ENCODE measurements at places on chromosomes 7 and 10. TPM values are rescaled to one million over a fixed set of nuclear protein-coding genes. Genes with fewer than 3 reads are reported as not detected.

DNA sequence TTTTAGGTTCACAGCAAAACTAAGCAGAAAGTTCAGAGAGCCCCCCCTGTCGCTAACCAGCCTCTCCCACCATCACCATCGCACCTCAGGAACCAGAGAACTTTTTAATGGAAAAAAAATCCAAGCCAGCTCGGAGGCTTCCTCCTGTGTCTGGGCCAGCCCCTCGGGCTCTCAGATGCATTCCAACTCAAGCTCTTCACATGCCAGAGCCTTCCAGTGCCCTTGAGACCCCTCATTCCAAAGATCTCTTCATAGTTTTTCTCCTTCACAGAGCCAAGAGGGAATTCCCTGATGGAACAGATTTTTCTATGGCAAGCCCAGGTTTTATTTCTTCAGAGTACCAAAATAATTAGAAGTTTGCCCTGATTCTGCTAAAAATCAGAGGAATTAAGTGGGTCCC lies 153.4 kb upstream of the LANCL2 start:
- no peak for DNase-seq

- DNase-seq: no peak
These were observed 53.6 kb upstream of the TMEM106B start for GRCh38 chr7:12157517-12157916.

- DNase-seq: no peak
These were observed 9.3 kb upstream of the UNCX start for GRCh38 chr7:1223196-1223981.

- no peak for DNase-seq
These were observed 215.0 kb downstream of the PTPRN2 start for GRCh38 chr7:158372400-158373342.

GRCh38 chr7:41809940-41810576 lies 107.2 kb upstream of the INHBA start:
- no peak for DNase-seq

- DNase-seq: no peak
These were observed 5.0 kb downstream of the CHAT start for GRCh38 chr10:49618821-49619220.

DNA sequence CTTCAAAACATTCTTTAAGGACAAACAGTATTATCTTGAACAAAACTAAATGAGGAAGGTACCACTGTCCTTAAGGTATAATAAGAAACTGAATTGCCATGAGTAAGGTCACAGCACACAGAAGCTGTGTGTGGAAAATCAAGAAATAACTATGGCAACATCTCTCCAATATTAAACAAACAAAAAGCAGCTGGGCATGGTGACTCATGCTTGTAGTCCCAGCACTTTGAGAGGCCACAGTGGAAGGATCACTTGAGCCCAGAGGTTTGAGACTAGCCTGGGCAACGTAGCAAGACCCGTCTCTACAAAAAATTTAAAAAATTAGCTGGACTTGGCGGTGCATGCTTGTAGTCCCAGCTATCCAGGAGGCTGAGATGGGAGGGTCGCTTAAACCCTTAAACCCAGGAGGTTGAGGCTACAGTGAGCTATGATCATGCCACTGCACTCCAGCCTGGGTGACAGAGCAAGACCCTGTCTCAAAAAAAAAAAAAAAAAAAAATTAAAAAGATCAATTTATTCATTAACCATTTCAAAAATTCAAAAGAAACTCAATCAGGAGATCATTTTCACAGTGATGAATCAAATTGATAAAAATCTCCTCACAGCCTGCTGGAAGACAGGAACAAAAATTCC lies 195.4 kb downstream of the SKIDA1 start:
- DNase-seq: peak; percentile 73

DNA sequence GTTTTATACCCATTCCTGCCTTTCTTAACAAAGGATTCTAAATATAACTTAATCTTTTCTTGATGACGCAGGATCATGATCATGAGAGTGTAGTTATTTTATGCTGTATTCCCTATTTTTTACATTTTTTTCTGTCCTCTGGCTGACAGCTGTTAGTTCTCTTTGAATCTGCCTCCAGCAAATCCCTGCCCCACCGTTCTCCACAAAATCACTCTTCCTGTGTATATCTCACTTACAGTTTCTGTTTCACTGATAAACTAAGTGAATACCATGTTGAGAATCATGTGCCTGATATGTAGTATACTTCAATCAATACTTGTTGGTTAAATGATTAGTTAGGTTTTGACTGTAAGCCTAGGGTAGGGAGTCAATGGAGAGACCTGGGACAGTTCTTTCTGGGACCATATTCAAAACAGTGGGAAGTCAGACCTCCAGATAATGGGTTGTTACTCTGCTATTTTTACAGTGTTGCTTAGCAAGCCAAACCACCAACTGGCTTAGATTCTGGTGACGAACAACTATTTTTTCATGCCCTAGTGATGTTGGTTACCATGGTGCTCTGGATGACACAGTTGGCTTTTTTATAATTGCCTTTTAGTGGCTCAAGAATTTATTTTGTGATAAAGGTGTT lies 12.8 kb downstream of the CNNM1 start:
- DNase-seq: peak; percentile 24

GRCh38 chr10:13559124-13559700 lies 27.6 kb upstream of the PRPF18 start:
- DNase-seq: no peak

DNA sequence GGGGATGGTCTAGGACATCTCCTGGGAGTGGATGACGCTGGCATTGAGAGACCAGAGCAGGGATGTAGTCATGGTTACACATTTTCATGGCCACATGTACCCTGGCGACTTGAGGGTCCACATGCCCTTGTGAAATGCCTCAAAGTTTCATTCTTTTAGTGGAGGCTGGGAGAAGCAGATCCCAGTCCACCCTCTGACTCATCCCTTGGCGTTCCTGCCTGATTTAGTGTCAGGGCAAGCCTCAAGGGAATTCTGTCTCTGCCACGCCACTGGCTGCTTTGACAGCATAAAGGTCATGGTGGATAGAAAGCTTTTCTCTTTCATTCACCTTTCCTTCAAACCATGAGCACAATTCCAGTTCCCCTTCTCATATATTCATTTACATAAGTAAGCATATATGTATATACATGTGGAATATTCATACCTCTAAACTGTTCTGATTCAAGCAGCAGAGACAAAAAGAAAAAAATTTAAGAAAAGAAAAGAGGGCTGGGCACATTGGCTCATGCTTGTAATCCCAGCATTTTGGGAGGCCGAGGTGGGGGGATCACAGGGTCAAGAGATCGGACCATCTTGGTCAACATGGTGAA lies 21.8 kb upstream of the KIF5B start:
- peak; percentile 13 for DNase-seq

DNA sequence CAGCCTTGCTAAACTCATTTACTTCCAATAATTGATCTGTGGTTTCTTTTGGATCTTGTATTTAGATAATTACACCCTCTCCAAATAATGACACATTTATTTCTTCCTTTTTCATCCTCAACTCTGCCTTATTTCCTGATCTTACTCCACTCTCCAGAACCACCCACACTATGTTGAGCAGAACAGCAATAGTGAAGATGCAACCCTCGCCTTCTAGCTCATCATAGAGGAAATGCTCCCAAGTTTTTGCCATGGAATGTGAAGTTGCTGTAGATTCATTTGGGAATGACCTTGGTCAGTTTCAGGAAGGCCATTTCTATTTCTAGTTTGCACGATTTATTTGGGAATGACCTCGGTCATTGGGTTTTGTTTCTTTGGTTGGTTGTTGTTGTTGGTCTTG lies 314.0 kb downstream of the PAXIP1 start:
- DNase-seq: no peak

- no peak for DNase-seq
These were observed 11.0 kb upstream of the PPIF start for GRCh38 chr10:79336276-79336675.

GRCh38 chr7:7539711-7540110 lies 4.0 kb upstream of the COL28A1 start:
- no peak for DNase-seq

- DNase-seq: no peak
These were observed 25.2 kb downstream of the CTBP2 start for GRCh38 chr10:125134916-125135770.

- no peak for DNase-seq
These were observed 245.8 kb upstream of the MEOX2 start for GRCh38 chr7:15932318-15932717.

DNA sequence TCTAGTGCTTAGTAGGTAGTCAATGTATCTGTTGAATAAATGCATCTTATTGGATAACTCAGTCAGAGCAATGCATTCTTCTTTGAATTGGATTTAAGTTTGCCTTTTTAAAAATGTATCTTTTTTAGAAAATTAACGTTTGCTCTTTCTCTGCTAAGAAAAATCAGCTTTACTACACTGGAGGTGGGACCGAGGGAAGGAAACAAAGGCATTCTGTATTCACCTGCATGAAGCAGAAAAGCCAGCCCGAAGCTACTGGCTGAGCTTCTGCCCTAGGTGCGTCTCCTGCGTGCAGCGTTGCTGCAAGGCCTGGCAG lies 22.2 kb upstream of the ITGB1 start:
- no peak for DNase-seq

DNA sequence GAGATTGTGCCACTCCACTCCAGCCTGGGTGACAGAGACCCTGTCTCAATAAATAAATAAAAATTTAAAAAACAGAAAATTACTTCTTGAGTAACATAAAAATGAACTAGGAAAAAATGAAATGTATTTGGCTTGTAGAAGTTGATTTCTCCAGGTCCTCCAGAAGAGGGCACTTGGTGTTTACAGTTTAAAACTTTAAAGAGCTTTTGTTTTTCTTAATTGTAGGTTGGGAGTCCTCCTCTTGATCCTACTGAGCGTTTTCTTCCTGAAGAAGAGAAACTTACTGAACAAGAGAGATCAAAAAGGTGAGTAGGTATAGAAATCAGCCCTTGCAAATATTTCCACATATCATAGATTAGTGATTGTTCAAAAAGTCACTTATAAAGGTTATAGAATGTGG lies 16.2 kb downstream of the KIFBP start:
- DNase-seq: peak; percentile 26

DNA sequence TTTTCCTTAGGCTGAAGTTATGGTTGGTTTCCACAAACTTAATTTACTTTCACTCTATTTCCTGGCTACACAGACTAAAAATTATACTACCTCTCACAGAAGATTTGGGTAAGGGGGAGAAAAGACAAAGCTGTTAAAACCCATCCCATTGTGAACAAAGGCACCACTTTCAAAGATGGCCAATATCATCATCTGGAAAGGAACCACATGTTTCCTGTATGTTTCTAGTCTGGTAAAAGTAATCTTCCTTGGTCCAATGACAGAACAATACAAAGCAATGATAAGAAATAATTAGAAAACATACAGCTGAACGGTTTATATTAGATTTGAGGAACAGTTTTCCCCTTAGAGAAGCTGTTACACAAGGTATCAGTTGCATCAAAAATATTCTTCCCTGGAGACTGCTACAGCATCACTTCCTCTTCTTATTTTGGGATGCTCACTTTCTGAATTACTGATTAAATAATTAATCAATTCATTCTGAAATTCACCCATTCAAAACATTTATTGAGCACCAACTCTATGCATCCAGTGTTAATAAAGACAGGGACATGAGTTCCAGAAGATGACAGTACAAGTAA lies 8.5 kb upstream of the SFR1 start:
- no peak for DNase-seq

DNA sequence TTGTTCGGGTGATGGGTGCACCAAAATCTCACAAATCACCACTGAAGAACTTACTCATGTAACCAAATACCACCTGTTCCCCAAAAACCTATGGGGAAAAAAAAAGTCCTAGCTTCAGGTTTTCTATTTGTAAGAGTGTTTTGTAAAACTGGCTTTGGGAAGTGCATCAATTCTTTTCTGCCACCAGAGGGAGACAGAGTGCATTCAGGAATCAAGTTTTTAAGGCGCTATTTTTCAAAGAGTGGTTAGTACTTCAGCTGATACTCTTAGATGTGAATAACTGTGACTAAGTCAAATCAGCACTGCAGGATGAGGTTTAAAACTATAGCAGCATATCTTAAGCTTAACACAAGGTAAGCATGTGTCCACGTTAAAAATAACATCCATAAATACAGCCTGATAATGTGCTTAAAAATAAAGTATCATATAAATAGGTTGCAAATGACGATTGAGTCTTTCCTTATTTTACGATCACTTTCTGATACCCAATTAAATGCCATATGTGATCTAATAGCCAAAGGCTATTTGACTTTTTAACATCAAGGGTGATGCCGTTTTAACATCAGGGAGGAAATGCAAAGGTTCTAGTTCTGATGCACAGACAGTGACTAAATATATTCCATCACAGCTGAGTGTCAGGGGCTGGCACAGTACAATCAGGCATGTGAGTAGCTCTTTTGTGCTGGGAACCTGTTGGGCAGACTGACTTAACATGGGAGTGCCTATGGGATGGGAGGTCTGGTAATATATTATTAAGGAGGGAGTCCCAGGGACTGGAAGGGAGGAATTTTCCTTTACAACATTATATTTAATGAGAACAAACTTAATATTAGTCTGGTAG lies 10.6 kb upstream of the LYZL2 start:
- peak; percentile 44 for DNase-seq

DNA sequence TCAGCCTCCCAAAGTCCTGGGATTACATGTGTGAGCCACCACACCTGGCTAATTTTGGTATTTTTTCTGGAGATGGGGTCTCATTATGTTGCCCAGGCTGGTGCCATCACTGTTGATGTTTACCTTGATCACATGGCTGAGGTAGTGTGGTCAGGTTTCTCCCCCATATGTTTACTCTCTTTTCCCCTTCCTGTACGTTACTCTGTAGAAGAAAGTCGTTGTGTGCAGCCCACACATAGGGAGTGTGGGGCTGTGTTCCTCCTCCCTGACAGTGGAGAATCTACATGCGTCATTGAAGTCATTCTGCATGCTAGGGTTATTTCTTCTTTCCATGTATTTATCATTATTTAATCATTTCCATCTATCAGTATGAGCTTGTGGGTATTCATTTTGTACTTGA lies 16.3 kb upstream of the ORAI2 start:
- DNase-seq: no peak

DNA sequence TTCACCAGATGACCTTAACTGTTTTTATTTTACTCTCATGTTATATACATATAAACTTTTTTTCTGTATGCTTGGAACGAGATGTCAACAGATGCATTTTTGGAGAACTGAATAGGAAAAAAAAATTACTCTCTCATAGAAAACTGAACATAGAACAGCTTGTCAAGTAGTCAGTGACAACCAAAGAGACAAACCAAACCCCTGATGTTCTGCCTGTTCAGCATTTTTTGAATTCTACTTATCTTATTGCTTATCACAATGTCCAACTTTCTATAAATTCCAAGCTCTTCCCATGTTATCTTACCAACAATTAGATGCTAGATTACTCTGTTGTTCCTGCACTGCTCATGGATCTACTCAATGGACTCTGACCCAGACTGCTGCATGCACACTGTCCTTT lies 95.2 kb downstream of the VPS41 start:
- no peak for DNase-seq

OR9A2 gene
- total RNA-seq: not detected

ARHGAP19 gene
- total RNA-seq: 9.5 TPM

PLAC9 gene
- not detected for total RNA-seq

HOXA1 gene
- total RNA-seq: 1.2 TPM

SLC29A3 gene
- total RNA-seq: 3.3 TPM

NKX6-2 gene
- not detected for total RNA-seq

EFCAB10 gene
- not detected for total RNA-seq

GPR85 gene
- 2.7 TPM for total RNA-seq

SPDYE16 gene
- not detected for total RNA-seq

MRM2 gene
- 93.0 TPM for total RNA-seq

ADARB2 gene
- total RNA-seq: 0.21 TPM

SLC35G1 gene
- total RNA-seq: 6.9 TPM

FKBP6 gene
- not detected for total RNA-seq

All from H4 (cell line).